ENCODE measurements at places on chromosomes 5 and 9. TPM values are rescaled to one million over a fixed set of nuclear protein-coding genes. Genes with fewer than 3 reads are reported as not detected.

DNA sequence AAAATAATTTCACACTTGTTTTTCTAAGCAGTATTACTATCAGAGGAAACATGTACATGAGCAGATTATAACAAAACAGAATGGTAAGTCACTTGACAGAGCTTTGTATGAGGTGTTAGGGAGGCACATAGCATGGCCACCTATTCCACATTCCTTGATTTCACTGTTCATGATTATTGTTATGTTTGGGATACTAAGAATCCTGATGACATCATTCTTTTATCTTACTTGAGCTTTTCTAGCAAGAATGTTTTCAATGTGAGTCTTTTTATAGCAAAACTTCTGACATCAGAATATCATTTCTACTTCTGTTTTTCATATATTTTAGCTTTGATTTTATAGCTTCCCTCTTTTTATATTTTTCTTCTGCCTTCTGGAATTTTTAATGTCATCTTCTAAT is 208.2 kb downstream of the DMRTA1 start:
- no peak for DNase-seq

The SLC45A2 gene
- total RNA-seq = under 0.01 TPM

The REEP2 gene
- 14.5 TPM for total RNA-seq

The ZNF879 gene
- total RNA-seq = 3.8 TPM

DNA sequence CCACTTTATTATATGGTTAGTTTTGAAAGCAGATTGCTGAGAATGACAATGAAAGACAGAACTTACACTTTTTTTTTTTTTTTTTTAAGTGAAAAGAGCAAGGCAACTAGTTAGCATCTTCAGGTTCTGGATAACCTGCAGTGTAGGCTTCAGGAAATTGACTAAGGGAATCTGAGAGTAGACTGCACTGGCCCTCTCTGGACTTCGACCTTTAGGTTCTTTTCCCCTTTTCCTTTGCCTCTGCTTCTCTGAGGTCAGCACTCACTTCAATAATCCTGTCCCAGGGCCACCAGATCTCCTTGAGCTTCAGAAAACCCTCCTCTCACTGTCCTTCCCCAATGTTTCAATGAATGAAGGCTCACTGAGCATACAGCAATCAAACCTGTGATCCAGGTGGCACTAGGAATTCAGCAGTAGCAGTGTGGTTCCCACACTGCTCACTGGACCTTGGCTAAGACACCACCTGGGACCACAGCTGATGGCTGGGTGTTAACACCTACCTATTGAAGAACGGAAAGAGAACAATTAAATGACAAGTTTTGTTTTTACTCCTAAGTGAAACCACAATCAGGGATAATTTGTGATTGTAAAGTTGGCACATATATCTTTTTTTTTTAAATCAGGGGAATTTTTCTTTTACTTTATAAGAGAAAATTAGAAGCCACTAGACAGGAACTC is 85.8 kb upstream of the IL6ST start:
- no peak for DNase-seq

The PCDHB15 gene
- total RNA-seq = 0.45 TPM

DNA sequence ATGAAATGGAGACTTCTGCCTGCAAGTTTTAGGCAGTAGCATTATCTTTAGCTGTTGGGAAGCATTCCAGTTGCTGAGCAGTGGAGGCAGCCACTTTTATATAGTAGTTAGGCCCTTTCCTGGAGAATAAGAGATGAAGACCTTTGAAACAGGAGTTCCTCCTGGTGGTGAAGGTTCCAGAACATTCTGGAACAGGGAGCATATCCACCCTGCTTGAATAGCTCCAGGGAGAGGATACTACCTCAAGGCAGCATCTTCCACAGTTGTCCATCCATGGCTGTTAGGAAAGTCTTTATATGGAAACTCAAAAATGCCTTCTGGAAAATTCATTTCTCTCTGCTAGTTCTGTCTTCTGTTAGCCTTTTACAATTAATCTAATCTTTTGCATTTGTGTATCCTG is 3.0 kb downstream of the ASPN start:
- no peak for DNase-seq

DNA sequence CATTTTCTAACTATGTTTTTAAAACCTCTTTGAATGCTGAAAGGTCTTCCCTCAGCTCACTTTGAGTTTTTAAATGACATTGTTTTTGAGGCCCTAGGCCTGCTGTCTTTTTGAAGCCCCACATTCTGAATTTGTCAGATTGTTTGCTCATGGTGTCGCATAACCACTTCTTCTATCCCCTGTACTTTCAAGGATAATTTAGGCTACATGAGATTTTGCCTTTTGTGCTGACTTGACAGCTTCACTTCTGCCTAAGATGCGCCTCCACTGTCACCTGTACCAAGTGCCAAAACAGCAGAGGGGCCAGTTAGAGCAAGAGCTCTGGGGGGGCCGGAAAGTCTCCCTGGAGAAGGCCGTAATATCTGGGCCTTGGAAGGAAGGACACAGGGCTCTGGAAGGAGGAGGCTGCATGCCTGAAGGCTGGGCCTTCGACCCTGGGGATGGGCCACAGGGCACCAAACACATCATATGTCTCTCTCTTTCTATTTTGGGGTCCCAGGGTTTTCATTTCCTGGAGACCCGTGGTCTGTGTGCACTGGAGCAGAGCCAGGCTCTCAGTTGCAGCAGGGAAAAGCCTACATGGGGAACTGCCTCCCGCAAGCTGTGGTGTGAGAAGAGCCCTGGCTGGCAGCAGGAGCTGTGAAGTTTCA is 49.1 kb downstream of the NDST1 start:
- no peak for DNase-seq

- no peak for DNase-seq
Measured at GRCh38 chr5:109030360-109031143, 282.9 kb downstream of the FER start.

The EQTN gene
- not detected for total RNA-seq

GRCh38 chr9:17081814-17082213 is 53.0 kb upstream of the CNTLN start:
- DNase-seq = no peak

DNA sequence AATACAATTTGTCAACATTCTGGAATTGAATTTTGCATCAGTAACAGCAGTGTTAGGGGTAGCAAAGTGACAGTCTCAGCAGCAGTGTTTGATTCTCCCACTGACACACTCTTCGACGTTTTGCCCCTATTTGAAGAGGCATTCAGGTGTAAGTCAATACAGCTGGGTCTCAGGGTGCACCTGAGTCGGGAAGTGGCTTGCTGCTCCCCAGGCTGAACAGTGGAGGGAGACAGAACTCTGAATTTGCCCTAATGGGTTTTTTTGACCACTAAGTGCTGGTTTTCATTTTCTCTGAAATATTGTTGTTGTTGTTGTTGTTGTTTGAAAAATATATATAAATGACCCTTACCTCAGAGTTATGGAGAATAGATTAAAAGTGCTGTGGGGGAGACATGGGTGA is 223.2 kb downstream of the TLR4 start:
- DNase-seq = no peak

DNA sequence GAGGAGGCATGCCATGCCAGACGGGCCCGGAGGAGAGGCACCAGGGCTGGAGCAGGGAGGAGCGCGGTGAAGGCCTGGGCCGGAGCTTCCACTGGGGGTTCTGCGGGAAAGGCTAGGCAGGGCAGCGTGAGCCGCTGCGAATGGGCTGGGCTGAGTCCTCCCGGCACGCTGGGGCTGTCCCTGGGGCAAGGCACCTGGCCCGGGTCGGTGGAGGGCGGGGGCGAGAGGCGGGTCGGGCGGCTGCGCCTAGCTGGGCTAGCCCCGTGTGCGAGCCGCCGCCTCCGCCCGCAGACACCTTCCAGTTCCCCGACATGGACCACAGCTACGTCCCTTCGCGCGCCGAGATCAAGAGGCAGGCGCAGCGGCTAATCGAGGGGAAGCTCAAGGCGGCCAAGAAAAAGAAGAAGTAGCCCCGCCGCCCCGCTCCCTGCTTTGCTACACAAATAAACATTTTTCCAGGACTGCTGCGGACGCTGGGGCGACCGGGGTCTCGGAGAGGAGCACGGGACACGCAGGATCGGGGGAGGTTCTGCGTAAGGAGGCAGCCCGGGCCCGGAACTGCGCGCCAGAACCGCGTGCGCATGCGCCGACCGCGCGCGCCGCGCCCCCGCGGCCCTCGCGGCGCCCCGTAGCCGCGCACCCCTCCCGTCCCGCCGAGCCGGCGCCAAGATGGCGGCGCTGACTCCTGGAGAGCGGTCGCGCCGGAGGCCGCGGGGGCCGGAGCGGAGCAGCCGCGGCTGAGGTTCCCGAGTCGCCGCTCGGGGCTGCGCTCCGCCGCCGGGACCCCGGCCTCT is at the start of gene RABL6:
Gene RABL6 (plus strand): TSS at position 668 of the 794 bp plus-strand sequence. CDS start 249 bp downstream, outside the sequence.
- peak; percentile 66 for DNase-seq

The AGXT2 gene
- not detected for total RNA-seq

DNA sequence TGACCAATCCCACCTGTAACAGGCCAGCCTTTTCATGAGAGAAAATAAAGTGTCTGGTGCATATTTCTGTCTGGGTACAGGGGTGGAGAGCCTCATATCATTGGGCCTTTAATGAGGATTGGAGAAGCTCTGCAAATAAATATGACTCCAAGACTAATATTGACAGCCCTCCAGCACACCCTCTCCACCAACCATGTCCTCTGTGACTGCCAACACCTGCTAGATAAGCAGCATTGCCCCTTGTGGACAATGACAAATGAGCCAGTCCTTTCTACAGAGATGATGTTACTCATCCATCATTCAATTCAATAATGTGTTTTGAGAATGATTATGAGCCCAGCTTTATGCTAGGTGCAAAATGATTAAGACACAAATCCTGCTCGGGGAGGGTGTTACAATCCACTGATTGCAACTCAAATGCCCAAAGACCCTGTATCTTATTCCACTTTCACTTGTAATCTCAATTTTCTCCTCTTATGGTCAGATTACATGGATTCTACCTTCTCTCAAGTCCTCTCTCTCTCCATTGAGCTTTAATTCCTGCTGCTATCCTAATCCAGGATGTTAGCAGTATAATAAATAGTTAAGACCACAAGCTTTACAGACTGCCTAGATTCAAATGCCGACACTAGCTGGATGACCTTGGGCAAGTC is 2.1 kb upstream of the GFRA3 start:
- no peak for DNase-seq

GRCh38 chr5:59037453-59037852 is 454.6 kb downstream of the RAB3C start:
- DNase-seq = no peak

The GPR21 gene
- total RNA-seq = 1.5 TPM

The C5orf46 gene
- total RNA-seq = 17.8 TPM

The CSF2 gene
- not detected for total RNA-seq

The OR13F1 gene
- not detected for total RNA-seq
